A172 (cell line): ENCODE measurements at places on chromosomes 12 and 14. TPM values are rescaled to one million over a fixed set of nuclear protein-coding genes. Genes with fewer than 3 reads are reported as not detected.

- no peak for DNase-seq
Observed at GRCh38 chr14:31402764-31403439, 17.4 kb downstream of the HEATR5A start.

GRCh38 chr12:62533755-62534107 lies 67.1 kb downstream of the MON2 start:
- DNase-seq, result no peak

- DNase-seq, result no peak
Observed at GRCh38 chr12:120841525-120841924, 62.6 kb downstream of the SPPL3 start.

DNA sequence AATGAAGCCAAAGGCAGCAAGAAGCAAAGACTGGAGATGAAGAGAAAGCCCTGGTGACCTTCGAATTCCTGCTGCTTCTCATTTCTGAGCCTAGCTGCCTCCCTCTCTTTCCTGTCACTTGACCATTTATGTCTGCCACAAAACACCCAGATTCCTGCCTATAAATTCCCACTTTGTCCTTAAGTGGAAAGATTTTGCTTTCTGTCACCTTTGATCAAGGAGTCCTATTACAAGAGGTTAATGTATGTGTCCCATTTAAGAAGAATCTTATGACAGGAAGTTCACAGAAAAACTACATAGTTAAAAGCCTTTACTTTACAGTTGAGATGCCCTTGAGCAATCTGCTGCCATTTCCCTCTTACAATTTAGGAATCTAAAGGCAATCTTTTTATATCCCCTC lies 155.7 kb downstream of the GALC start:
- DNase-seq, result no peak

GRCh38 chr12:63882844-63883243 lies 38.3 kb downstream of the SRGAP1 start:
- no peak for DNase-seq

DNA sequence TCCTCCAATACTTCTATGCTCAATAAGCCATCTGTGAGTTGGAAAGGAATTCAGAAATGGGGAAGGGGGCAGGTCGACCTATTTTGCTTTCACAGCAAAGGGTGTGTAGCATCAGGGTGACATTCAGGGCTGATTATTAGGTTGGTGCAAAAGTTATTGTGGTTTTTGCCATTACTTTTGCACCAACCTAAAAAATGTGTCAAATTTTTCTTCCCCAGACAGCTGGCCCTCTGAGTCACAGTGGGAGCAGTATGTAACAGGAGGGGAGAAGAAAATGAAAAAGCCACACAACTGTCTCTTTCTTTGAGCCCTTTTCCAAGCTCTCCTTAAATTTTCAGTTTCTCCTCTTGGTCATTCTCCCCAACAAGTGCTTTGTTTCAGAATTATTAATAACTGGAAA lies 47.1 kb upstream of the GZMB start:
- DNase-seq, result no peak

DNAI7 gene
- total RNA-seq, result 0.38 TPM in 1 of 2 replicates, not detected in the other
